ENCODE measurements at places on chromosomes 7 and 10.

- DNase-seq, result no peak
Measured at GRCh38 chr10:89092981-89093380, 102.4 kb downstream of the FAS start.

DNA sequence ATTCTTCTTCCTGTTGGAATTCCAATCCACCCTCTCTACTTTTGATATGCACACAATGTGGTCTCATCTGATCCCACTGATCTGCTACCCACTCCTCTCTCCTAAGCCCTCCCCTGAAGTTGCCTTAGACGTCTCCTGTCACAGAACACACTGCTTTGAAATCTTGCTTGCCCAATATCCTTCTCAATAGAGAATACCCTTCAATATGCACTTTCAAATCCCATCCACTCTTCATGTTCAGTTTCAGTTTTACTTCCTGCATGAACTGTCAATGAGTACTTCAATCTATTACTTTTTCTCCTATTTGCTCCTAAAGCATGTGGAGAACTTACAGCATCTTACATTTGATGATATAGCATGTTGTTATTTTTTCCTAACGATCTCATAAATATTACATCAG is 93.5 kb downstream of the UPF2 start:
- DNase-seq, result no peak

- DNase-seq, result no peak
Measured at GRCh38 chr10:22712211-22712955, 2.0 kb downstream of the PIP4K2A start.

DNA sequence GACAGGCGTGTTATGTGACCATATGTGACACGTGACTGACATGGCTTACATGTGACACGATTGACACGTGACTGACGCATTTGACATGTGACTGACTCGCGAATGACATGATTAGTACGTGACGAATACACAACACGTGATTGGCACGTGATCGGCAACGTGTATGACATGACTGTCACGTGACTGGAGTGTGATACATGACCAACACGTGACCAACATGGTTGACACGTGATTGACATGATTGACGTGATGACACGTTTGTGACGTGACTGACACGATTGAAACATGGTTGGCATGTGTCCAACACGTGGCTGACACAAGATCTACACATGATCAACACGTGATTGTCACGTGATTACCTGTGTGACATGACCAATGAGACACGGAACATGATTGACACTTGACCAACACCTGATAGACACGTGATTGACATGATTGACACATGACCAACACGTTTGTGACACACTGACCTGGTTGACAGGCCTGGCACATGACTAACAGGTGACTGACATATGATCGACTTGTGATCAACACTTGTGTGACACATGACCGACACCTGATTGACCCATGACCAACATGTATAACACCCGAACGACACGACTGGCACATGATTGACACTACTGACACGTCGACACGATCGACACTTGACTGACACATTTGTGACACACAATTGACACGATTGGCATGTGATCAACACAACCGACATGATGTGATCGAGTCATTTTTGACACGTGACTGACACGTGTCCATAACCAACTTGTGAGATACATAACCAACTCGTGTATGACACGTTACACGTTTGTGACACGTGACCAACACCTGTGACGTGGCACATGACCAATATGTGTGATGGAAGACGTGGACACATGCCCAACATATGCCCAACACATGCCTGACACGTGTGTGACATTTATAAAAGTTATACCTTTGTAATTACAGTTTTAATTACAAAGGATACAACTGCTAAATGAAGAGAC is 21.1 kb downstream of the CRPPA start:
- DNase-seq, result no peak

GRCh38 chr7:129210989-129211312 is 13.9 kb upstream of the AHCYL2 start:
- no peak for DNase-seq

DNA sequence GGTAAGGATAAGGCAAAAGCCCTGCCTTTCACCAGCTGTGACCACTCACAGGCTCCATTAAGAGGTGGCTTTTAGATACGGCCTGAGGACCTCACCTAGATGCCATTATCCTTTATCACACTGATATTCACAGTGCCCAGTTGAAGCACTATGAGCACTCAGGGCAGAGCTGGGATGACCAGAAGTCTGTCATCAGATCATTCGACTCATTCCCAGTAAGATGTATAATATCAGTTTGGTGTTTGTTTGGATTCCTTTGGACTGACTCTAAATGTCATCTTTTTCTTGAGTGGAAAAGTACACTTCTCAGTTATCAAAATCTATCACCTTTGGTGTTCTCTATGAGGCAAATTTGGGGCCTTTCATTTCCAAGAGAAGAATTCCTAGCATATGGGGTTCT is 18.7 kb downstream of the CCDC136 start:
- DNase-seq, result no peak

- peak; percentile 42 for DNase-seq
Measured at GRCh38 chr10:45373003-45373575, 927 bp upstream of the ALOX5 start.

GRCh38 chr7:157177983-157178381 is 39.3 kb downstream of the UBE3C start:
- no peak for DNase-seq

DNA sequence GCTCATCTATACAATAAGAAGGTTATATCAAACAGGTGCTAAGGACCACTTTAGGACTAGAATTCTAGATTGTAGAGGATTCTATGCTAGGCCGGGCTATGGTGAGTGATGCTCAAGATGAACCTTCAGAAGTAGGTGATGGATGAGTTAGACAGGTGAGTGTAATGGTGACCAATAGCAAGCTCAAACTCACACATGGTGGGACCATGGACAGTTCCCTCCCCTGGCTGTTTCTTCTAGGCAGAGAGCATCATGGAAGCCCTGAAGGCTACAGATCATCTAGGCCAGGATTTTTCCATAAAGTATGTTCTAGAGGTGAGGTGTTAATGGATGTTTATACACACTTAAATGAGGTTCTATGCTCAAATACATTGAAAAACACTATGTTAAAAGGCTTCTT is 162.2 kb upstream of the WDR11 start:
- no peak for DNase-seq

GRCh38 chr7:100038326-100038725 is 11.2 kb upstream of the ZSCAN21 start:
- DNase-seq, result no peak

- DNase-seq, result no peak
Measured at GRCh38 chr10:110679486-110680272, 35.5 kb downstream of the RBM20 start.

DNA sequence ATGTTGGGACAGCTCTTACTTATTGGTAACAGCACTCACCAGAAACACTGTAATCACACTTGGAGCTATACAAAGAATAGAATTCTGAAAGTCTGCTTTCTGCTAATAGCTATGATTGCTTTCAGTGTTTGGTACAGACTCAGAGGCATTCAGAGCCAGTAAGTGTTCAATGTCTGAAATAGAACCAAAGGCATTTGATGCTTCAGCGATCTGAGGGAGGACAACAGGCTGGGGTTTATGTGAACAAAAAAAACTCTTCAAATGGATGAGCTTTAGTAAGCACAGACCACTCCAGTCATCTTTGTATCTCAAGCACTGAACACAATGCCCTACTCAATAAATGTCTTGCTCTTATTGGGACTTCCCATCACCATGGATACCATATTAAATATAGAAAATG is 322.8 kb upstream of the GRM3 start:
- peak; percentile 80 for DNase-seq

- DNase-seq, result no peak
Measured at GRCh38 chr10:133159950-133160825, at the start of gene KNDC1. Gene KNDC1 (plus strand): TSS chr10:133160219. CDS start chr10:133160468, 249 bp downstream.

DNA sequence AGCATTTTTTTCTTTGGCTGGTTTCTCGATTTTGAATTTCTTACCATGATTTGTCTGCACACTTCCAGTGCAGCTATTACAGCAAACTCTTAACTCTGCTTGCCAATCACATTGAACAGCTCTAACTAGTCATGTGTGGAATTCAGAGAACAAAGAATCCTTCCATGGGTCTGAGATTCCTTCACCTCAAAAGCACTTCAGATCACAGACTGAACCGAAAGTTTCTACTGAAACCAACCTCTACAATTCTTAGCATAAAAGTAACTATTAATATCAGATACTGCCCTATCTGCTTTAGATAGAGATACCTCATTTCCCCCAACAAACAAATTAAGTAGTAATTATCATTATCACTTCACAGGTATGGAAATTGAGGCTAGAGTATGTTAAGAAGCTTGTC is 56.5 kb upstream of the SP4 start:
- DNase-seq, result no peak

DNA sequence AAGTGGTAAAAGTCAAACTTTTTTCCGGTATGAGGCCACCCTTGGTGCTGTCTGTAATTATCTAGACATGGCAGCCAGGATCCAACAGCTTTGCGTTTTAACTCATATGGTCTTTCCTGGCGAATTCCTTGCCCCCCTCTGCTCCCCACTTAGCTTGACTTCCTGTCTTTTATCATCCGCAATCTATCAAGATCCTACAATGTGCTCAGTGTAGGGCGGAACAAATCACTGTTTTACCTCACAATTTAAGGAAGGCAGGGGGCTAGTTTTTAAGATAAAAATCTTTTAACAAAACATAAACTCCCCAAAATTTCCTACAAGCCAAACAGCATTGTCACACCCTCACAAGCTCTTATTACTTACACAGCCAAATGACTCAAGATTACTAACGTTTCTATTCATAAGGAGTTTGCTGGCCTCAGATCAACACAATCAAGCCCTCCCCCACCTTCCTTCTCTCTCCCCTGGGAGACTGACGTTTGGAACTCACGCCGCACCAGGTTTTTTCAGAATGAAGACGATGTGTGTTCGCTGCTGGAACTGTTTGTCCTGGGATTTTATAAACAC is 1.3 kb upstream of the CDK14 start:
- peak; percentile 45 for DNase-seq

GRCh38 chr7:112280267-112280666 is 73.8 kb downstream of the ZNF277 start:
- no peak for DNase-seq

DNA sequence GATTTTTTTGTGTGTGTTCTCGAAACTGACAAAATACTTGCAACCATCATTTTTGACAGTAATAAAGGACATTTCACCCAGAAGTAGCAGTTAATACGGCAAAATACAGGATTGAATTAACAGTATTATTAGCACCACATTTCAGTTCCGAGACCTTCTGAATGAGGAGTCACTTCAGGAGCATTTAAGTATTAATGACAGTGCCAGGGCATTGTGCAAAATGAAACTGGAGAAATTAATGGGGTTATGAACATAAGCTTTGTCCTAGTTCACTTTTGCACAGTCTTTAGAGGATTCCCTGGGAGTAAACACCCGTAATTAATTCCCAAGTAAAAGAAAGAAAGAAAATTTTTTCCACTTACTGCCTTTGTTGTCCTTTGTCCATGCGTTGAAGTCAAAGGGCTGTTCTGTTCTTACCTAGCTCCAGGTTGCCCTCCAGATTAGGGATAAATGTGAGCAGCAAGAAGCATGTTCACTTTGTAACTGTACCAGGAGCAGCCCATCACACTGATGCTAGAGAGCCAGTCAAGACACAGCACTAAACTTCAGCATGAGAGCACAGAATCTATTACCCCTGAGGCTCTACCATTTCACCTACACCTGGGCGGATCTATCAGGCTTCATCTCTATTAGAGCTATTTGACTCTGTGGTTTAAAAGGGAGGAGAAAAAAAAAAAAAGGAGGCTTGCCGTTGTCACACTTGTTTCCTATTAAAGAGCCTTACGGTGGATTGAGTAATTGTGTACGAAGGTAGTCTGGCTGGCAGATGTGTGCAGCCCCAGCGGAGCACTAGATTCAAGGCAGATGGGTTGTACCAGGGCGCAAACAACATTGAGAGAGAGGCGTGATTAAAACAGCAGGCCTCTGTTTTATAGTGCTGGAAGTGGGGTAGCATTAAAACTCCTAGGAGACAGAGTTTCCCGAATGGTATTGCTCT is 297.8 kb upstream of the SEMA3A start:
- DNase-seq, result peak; percentile 87

- peak; percentile 12 for DNase-seq
Measured at GRCh38 chr7:28754027-28754426, 204.1 kb downstream of the TRIL start.

- no peak for DNase-seq
Measured at GRCh38 chr10:18102404-18102803, 37.8 kb upstream of the CACNB2 start.

- no peak for DNase-seq
Measured at GRCh38 chr10:92848037-92848440, 281 bp upstream of the EXOC6 start.

DNA sequence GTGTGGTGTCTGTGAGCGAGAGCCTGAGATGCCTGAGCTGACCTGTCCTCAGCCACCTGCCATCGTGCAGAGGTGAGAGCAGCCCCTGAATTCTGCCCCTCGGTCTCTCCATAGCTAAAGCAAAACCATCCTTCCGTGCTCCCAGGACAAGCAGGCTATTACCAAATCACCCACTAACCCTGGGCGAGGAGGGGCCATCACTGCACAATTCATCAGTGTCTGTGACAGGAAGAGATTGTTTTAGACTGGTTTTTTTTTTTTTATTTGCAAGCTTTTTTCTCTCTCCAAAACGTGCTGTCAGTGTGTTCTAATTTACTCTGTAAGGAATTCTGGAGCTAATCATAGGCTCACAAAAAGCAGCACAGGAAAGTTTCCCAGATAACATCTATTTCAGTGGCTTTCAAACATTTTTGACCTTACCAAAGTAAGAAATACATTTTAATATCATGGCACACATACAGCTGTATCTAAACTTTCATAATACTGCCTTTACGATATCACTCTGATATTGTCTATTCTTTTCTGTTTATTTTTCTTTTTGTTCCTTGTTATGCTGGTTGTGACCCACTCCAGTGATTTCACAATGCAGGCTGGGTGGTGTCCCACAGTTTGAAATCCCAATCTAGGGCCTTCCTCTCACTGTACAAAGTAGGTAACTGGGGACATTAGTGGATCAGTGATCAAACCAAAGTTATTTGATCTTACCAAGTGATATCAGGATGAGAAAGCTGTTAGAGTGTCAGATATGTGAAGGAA is 62.8 kb downstream of the EGFR start:
- no peak for DNase-seq

GRCh38 chr10:123729523-123729922 is 63.4 kb downstream of the GPR26 start:
- no peak for DNase-seq

GRCh38 chr7:92590711-92591310 is 621 bp upstream of the FAM133B start:
- DNase-seq, result no peak
